GM12891 (cell line): ENCODE measurements at places on chromosomes 1 and 21.

- no peak for DNase-seq
Observed at GRCh38 chr1:174393885-174394284, 53.9 kb upstream of the GPR52 start.

- DNase-seq = no peak
Observed at GRCh38 chr1:190864013-190864641, 386.5 kb upstream of the BRINP3 start.

GRCh38 chr1:16447641-16448040, 7.1 kb downstream of the NECAP2 start:
- no peak for DNase-seq

DNA sequence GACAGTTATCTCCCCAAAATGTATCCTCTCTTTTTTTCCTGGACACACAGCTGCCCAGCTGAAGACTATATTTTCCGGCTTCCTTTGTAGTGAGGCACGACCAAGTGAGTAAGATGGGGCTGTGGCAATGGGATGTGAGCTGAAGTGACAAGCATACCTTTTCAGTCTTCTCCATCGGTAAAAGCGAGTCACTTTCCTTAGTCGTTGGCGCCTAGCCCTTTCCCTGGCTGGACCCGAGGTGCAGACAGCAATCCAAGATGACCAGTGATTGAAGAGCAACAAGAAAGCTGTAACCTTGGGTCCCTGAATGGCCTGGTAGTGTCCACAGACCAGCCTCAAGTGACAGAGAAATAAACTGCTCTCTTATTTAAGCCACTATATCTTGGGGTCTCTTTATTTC, 155.2 kb downstream of the NR5A2 start:
- DNase-seq = no peak

GRCh38 chr1:104733866-104734265, 984.2 kb downstream of the AMY1C start:
- no peak for DNase-seq

DNA sequence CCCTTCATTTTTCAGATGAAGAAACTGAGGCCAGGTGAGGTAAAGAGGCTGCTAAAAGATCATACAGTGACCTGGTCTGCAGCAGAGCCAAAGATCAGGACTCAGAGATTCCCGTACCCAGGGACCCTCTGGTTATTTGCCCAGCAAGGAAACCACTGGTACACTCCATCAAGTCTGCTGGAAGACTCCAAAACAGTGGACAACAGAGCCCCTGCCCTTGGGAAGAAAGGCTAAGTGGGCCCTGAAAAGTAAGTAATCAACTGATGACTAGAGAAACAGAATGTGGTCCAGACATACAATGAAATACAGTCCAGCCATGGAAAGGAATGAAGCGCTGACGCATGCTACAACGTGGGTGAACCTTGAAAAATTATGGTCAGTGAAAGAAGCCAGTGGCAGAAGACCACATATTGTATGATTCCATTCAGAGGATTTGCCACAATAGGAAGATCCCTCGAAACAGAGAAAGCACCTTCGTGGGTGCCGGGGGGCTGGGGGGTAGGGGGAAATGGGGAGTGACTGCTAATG, 106.4 kb downstream of the ETS2 start:
- DNase-seq = no peak
